Ureter (tissue), 1 donor: ENCODE measurements at places on chromosomes 4 and X. TPM values are rescaled to one million over a fixed set of nuclear protein-coding genes. Genes with fewer than 3 reads are reported as not detected.

- DNase-seq: no peak
These were observed 209.2 kb downstream of the ADAM29 start for GRCh38 chr4:175127314-175127713.

GRCh38 chr4:82842593-82842992 is 44.0 kb upstream of the SCD5 start:
- DNase-seq: no peak

DNA sequence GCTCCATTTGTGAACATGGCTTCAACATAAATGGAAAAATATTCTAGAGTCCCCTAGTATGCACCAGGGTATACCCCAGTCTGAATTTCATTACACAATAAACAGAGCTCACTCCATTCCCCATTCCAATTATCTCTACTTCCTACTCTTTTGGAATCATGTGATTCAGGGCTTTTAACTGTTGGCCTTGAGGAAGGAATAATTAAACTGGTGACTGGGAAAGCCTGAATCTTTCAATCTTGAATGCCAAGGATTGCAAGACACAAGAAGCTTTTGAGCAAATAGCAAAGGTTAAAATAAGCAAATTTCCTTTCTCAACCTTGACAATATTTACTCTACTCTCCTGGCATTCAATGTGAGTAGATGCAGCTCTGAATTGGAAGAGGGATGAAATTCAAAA is 77.5 kb upstream of the INPP4B start:
- no peak for DNase-seq

DNA sequence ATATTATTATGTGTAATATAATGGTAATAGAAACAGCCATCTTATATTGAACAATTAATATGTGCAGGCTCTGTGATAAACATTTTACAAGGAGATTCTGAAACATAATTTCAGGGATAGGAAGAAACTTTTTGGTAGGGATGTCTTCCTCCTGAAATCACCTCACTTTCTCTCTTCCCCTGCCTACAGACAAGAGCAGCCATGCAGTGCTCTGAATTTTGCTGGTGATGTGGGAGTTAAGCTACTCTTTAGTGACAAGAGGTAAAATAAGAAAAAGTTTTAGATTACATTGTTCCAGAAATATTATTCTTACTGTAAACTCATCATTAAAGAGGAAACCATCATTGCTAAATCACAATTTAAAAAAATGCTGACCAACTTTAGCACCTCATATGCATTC is 36.1 kb downstream of the LARP7 start:
- DNase-seq: no peak

DNA sequence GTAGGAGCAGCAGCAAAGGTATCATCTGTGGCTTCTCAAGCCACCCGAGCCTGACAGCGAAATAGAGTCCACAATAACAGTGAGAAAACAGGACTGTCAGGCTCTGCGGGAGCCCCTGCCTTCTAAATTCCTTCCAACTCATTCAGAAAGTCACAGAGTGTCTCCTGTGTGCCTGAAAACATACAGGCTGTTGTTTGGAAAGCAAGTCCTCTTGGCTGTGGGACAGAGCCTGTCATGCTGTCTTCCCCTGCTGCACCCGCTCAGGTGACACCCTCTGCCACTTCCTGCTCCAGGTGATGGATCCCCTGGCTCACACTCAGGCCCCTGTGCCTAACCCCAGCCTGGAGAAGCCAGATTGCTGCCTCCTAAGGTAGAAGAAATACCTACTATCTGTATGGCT is 152.3 kb downstream of the RAB28 start:
- DNase-seq: no peak

DNA sequence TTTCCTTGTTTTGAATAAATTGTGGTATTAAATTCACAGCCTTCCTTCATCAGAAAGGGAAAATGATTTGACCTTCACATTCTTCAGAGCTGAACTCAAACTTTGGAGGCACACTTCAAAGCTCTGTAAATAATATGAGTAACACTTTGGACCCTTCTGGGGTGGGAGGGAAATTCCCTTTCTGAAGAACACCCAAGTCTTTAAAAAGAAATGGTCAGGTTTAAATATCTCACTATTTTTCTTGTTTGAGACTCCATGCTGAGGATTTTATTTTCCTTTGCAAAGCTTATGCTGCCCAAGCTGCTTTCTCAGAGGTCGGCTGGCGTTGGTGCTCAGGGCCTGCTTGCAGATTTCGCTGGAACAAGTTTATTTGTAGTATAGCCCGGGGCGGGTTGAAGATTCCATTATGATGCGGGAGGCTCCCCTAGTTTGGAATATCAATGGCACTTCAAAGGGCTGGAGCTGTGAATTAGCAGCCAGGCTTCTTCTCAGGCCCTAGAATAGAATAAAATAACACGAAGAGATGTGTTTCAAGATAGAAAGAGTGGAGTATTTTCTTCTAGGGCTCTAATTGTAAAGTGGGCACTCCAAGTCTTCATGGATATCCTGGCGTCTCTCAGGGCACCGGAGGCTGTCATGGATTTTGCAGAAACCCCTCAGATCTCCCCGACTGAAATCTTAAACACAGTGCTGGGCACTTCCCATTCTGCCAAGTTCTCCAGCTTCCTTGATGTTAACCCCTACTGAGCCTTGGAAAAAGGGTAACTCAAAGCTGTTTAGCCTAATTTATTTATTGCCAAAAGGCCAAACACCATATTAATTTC is 315.6 kb downstream of the GPAT3 start:
- no peak for DNase-seq

- DNase-seq: no peak
These were observed 45.3 kb upstream of the MID1 start for GRCh38 chrX:10665681-10666080.

- DNase-seq: no peak
These were observed 45.0 kb downstream of the RTL9 start for GRCh38 chrX:110403441-110404238.

GRCh38 chr4:6942238-6942800 is 32.7 kb downstream of the TBC1D14 start:
- DNase-seq: no peak

GRCh38 chr4:98150092-98150761 is 7.0 kb upstream of the STPG2 start:
- DNase-seq: no peak

GRCh38 chr4:73740353-73740778 is at the start of gene CXCL8:
Gene CXCL8 (plus strand): TSS chr4:73740569. CDS start chr4:73740659, 90 bp downstream.
- DNase-seq: peak; percentile 65

DNA sequence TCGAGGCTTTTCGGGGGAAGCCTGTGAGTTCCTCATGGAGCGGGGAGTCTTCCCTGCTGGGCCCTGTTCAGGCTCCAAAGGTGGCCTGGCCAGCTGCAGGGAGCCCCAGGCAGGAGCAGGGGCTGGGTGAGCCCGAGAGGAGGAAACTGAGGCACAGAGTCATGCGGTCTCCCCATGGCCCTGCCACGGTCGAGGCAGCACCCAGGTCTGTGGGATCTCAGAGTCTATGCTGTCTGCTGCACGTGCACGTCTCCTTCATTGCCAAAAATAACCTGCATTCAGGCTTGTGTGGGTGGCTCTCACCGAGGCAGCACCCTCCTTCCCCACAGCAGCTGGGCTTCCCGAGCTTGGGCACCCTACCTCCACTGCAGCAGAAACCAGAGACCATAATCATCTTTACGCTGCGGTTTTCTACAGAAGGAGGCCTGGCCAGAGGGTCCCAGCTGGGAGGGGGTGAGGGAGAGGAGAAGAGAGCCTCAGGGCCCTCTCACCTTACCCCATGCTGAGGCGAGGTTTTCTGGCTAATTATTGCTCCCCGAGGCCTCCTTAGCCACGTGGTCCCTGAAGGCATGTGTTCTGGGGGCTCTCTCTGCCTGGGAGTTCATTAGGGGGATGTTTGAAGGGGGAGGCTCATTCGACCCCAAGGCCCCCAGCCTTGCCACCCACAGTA is 64.3 kb downstream of the CPZ start:
- no peak for DNase-seq

DNA sequence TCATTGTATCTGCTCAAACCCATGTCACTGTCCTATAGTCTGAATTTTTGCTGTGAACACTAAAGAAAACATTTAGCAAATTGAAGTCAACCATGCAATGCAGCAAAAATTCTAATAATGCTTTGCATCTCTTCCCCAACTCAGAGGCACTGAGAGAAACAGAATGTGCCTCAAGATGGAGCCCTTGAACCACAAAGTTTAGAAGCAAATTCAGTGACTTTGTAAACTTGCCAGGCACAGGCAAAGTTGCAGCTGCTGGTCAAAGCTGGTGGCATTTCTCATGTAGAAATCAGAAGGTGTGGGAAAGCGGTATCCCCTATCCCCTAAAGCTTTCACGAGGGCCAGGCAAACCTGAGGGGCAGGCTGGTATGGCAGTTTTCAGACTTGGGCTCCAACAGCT is 121.7 kb upstream of the DIPK2B start:
- peak; percentile 50 for DNase-seq

DNA sequence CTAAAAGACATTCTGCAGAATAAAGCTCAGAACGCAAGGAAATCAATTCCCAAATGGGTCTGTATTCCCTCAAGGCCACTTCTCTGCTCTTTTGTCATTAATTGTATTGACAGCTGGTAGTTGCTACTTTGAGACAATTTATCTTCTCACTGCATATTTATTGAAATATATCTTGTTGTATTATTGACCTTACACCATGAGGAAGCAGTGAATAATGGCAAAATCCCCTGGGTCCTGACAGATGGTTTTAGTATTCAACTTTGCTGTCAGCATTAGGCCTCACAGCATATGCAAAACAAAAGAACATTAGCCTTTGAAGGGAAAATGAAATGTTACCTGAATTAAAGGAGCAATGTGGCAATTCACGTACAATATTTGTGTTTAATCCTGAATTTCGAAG is 406.1 kb upstream of the TRAM1L1 start:
- DNase-seq: no peak

GRCh38 chrX:67555578-67556203 is 11.9 kb downstream of the AR start:
- DNase-seq: no peak

DNA sequence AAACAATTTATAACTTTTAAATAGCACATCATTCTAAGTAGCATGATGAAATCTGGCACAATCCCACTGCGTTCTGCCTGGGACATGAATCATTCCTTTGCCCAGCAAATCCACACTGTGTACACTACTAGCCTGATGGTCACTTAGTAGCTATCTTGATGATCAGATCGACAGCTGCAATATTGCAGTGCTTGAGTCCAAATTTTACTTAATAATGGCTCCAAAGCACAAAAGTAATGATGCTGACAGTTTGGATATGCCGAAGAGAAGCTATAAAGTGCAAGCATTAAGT is 86.6 kb upstream of the NPNT start:
- no peak for DNase-seq

- no peak for DNase-seq
These were observed 136.2 kb downstream of the SHROOM3 start for GRCh38 chr4:76571274-76571673.

GRCh38 chr4:87542734-87543312 is 13.6 kb upstream of the SPARCL1 start:
- no peak for DNase-seq

DNA sequence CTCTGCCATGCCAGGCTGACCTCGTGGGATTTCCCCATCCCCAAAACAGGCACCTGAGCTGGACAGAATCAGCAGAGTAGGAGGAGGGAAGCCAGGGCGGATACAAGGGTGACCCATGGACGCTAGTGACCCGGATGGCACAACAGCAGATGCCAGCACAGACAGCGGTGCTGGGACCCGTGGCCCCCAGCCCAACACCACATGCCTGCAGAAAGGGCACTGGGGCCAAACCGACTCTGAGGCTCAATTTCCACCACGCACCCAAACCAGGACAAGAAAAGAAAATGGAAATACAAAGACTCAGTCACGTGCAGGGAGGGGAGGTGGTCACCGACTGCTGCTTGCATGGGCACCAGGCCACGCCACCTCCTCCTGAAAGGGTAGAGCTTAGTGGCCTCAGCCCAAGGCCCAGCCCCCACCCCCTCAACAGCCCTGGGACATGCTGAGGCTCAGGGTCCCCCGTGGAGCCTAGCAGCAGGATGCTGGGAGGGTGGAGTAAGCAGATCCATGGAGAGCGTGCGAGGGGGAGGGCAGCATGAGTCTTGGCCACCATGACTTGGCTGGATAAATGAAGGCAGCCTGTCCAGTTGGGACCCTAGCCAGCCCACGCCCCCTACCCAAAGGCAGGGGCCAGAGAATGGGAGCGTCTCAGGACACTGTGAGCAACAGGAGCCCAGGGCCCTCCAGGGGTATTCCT is 47.7 kb downstream of the C4orf50 start:
- DNase-seq: no peak

GRCh38 chrX:134287346-134287745 is 50.4 kb downstream of the CCDC160 start:
- DNase-seq: no peak

- DNase-seq: no peak
These were observed 52.6 kb upstream of the ATP8A1 start for GRCh38 chr4:42709392-42710065.

ERAS gene
- not detected for total RNA-seq

POF1B gene
- 46.8 TPM for total RNA-seq

RPS6KA3 gene
- total RNA-seq: 40.3 TPM

BCLAF3 gene
- total RNA-seq: 24.5 TPM

CXXC4 gene
- 1.4 TPM for total RNA-seq

GPRIN3 gene
- 3.5 TPM for total RNA-seq

TLR10 gene
- total RNA-seq: 0.10 TPM

SPATA18 gene
- total RNA-seq: 12.4 TPM

MAGIX gene
- 12.8 TPM for total RNA-seq

RS1 gene
- not detected for total RNA-seq
